ENCODE measurements at places on chromosomes 7 and 10. TPM values are rescaled to one million over a fixed set of nuclear protein-coding genes. Genes with fewer than 3 reads are reported as not detected.

Gene HOXA10
- not detected for total RNA-seq

Gene TEX36
- not detected for total RNA-seq

DNA sequence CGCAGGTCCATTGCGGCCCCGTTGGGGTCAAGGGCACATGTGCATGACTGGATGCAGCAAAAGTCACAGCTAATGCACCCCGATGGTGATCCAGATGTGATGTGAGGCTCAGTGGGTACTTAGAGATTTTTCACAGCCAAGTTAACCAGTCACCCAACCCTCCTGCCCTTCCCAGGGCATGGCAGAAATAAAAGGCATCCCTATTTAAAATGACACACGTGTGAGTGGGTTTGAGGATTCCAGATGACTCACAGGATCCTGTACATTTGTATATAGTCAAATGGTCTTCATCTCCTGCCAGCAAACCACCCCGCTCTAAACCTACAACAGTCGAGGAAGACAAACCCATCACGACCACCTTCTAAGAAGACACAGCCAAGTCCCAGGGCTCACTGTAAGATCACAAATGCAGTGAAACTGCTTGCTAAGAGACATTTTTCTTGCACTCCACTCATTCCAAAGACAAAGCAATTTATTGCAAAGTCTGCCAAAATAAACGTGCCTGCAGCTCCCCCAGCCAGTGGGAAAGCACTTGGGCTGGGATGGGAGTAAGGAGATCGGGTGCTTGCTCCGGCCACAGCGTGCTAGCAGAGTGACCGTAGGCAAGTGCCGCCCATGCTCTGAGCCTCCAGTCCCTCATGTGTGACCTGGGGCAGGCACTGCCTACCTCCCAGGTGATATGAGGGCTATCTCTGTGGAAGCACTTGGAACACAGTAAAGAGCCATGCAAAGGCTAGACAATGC, 86.6 kb upstream of the MACROH2A2 start:
- no peaks in the 10 kb centered on the region for H3K36me3 ChIP-seq
- DNase-seq, result peak; percentile 28
- H3K4me3 ChIP-seq, result no peak overlapping the region
- H3K4me1 ChIP-seq, result no peaks in the 10 kb centered on the region
- H3K27me3 ChIP-seq, result no peaks in the 10 kb centered on the region
- no peak overlapping the region for H3K27ac ChIP-seq

DNA sequence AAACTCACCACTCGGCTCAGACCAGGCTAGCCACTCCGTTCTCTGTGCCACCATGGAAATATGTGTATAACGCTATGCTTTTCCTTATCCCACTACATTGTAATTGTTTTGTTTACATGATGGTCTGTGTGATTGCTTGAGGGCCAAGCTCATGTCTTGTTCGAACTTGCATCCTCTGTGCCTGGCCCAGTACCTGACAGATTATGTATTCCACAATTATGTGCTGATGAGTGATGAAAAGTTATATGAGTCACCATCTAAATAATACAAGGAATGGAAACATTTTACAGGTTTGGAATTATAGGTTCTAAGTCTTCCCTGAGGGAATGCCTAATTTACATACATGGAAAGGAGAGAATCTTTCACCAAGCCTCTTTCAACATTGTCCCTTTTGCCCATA, 137.4 kb downstream of the C7orf25 start:
- no peaks in the 10 kb centered on the region for H3K4me1 ChIP-seq
- no peak overlapping the region for H3K27ac ChIP-seq
- no peak for DNase-seq
- H3K27me3 ChIP-seq, result no peaks in the 10 kb centered on the region
- no peaks in the 10 kb centered on the region for H3K36me3 ChIP-seq

DNA sequence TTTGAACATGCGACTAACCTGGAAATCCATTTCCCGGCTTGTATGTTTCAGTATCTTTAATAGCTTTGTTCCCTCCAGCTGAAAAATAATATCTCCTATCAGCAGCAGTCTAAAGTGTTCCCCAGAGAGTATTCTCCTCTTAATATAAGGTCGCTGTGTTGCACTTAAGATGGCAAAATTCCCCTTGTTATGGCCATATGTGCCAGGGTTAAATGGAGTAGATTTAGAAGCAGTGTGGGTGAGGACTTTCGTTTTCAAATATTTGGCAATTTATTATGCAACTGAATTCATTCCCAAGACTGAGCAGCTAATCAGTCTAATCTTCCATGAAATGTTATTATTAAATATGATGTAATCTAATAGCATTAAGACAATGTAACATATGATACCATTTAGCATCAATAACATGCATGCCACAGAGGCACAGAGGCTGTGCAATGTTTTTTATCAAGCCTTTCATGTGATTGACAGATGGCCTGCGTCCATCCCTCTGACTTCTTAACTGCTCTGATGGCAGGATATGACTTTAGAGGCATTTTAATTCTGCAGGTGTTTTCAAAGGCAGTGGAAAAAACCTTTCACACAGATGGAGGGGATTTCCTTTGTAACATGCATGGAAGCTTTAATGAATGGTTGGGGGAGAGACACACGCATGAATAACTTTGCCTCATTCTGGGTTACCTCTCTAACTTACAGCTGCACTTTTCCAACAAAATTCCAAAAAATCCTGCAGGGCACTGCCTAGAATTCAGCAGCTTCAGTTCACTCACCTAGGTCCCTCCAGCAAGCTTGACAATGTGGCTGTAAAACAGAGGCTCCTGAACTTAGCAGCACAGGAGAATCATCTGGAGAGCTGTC, 55.1 kb upstream of the ZPBP start:
- no peaks in the 10 kb centered on the region for H3K27me3 ChIP-seq
- no peak overlapping the region for H3K27ac ChIP-seq
- DNase-seq, result no peak
- H3K36me3 ChIP-seq, result no peaks in the 10 kb centered on the region
